ENCODE measurements at places on chromosomes 2 and 18.

GRCh38 chr18:35542356-35542755 is 39.2 kb upstream of the GALNT1 start:
- DNase-seq, result no peak

GRCh38 chr2:120235681-120236080 is 12.5 kb upstream of the TMEM185B start:
- DNase-seq, result no peak

- DNase-seq, result no peak
These were observed 34.1 kb downstream of the CDCA7 start for GRCh38 chr2:173388795-173389194.

- no peak for DNase-seq
These were observed 317.9 kb upstream of the PKDCC start for GRCh38 chr2:41729800-41730364.

- no peak for DNase-seq
These were observed 226.5 kb upstream of the RBMS1 start for GRCh38 chr2:160720098-160720497.

GRCh38 chr2:181697126-181697525 is 16.8 kb upstream of the NEUROD1 start:
- DNase-seq, result no peak

- no peak for DNase-seq
These were observed 72.7 kb downstream of the MARCHF4 start for GRCh38 chr2:216299588-216299987.

GRCh38 chr2:194304191-194304590 is 1352.8 kb upstream of the SLC39A10 start:
- DNase-seq, result no peak

DNA sequence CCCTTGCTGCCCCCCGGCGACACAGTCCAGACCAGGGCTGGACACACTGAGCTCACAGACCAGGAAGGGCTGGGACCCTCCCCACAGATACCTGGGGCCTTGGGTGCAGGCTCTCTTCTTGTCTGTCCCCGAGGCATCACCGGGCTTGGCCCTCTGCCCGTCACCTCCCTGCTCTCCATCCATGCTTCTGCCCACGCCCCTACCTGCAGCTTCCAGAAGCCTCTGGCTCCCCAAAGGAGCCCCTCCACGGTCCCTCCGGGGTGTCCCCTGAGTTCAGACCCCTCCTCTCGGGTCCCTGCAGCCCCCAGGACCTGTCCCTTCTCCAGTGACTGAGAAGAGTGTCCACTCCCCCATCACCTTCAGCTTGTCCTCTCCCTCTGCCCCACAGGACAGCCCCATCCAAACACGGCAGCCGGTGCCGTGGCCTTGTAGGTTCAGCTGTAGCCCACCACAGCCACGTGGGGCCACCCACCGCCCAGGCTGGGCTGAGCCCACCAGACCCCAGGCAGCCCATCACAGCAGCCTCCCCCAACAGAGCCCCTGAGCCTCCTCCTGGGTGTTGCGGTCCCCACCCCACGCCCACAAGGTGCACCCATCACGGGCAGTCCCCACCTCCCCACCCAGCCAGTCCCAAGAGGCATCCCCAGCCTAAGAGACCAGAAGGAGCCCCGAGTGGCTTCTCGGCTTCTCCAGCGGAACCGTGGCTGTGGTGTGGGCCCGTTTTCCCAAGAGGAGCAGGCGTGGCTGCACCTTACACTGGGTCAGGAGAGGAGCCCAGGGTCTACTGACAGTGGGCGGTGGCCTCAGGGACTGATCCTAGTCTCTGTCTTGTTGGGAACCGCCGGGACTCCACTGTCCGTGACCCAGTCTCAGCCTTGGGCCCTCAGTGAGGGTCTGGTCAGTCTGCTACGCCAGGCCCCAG is 53.1 kb downstream of the RAMP1 start:
- DNase-seq, result no peak

GRCh38 chr2:100817388-100817985 is 2.5 kb upstream of the NPAS2 start:
- DNase-seq, result no peak

DNA sequence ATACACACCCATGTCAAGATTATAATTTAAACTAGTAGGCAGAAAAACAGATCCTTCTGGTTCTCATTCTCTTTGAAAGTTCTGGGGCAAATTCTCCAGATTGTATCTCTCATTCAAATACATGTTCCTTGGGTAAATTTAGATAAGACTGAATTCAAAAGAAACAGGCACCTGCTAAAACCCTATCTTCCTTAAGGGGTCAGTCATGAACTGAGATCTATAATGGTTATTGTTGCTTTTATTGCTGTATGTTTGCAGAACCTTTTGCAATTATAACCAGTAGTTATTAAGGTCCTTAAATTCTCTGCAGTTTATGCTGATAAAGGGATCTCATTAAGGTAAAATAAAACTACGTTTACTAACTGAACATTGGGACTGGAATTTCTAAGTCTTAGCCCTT is 83.5 kb downstream of the MYO5B start:
- no peak for DNase-seq

DNA sequence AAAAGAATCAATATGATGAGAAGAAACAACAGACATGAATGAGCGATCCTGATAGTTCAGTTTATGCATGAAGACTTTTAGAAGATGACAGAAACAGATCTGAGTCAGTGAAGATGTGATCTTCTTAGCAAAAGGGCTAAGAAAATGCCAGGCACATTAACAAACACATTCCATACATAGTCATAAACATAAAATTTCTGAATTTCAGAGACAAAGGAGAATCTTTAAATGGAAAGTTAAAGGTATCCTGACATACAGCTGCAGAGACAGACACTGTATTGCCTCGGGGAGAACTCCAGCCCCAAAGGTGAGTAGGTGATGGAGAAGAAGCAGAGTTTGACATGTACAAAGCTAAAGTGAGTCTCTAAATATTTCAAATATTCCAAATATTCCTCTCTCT is 40.6 kb upstream of the FN1 start:
- DNase-seq, result no peak

GRCh38 chr18:22509423-22509822 is 91.7 kb upstream of the CTAGE1 start:
- no peak for DNase-seq

DNA sequence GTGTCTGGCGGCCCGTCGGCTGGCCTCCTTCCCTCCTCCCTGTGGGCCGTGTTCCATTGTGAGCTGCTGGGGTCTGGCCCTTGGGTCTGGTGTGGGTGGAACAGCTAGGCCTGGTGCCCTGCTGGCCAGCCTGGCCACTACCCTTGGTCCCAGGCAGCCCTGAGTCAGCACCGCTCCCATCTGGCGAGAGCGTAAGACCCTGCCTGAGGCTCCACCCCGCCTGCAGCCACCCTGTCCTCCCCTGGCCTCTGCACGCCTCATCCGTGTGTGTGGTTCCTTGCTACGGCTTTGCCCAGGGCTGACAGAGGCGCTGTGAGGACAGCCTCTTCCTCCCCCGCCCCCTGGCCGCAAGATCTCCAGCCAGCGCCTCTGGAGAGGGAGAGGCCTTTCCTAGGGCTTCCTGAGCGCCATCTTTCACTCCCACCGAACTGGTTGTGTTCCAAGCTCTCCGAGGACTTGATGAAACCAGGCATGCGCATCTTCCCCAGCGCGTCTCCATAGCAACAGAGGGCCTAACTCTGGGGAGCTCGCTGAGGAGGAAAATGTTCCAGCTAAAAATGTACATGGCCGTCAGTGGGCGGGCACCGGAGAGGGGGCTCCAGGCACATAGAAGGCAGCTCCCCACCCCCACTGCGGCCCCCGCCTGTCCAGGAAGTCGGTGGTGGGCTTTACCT is 83.0 kb downstream of the STPG4 start:
- no peak for DNase-seq

- DNase-seq, result no peak
These were observed 51.6 kb upstream of the FHL2 start for GRCh38 chr2:105450471-105450870.

- no peak for DNase-seq
These were observed 75.0 kb downstream of the MEX3C start for GRCh38 chr18:51122266-51123045.

DNA sequence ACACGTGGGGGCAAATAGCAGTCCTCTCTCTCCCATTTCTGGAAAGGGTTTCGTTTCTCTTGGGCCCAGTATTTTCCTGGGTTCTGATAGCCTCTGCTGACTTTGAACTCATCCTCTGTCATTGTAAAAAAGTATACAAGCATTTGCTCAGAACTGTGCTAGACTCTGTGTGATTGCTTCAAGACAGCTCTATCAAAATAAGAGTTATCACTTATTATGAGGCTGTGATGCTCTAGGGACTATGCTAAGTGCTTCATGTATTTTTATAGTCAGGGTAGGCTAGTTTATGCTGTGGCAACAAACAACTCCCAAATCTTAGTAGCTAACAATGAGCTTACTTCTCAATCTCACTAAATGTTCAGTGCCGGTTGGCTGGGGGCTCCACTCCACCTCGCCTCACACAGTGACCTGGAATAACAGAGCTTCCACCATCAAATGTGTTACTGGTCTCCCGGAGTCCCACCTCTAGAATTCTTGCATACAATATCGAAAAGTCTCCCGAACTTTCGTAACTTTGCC is 110.8 kb upstream of the CDC42EP3 start:
- no peak for DNase-seq

- no peak for DNase-seq
These were observed 1.3 kb downstream of the LCLAT1 start for GRCh38 chr2:30448308-30448707.

DNA sequence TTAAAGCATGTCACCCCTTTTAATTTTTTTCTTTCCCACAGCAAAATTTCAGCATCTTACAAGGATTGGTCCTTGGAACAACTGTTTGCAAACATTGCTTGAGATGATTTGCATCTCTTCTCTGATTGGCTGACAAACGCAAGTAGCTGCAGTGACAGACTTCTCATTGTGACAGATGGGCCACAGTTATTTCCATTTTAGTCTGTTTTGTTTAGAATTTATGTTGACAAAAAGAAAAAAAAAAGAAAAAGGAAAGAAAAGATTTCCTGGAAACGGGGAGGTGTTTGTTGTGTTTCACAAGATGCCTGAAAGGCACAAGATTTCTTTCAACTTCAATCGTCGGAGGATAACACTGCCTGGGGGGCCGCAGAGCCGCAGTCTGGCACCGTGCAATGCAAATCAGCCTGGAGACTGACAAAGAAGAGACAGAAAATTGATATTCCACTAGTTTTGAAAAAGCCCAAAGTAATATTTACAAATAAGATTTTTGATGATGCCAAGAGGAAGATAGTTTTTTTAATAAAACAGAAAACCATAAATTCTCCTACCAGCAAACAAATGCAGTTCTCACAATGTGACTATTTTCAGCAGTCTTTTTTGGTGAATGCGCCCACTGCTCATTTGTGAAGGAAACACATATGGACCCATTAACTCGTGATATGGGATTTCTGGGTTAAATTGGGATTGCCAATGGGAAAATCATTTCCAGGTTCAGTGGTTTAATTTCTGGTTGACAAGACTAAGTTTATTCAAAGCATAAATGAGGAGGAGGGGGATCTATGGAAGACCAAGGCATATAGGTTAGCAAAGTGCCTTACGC is 296.2 kb upstream of the SMIM21 start:
- DNase-seq, result no peak

- no peak for DNase-seq
These were observed 6.2 kb upstream of the ARMC9 start for GRCh38 chr2:231191896-231192872.

GRCh38 chr2:148049284-148049683 is 28.4 kb downstream of the MBD5 start:
- DNase-seq, result no peak

DNA sequence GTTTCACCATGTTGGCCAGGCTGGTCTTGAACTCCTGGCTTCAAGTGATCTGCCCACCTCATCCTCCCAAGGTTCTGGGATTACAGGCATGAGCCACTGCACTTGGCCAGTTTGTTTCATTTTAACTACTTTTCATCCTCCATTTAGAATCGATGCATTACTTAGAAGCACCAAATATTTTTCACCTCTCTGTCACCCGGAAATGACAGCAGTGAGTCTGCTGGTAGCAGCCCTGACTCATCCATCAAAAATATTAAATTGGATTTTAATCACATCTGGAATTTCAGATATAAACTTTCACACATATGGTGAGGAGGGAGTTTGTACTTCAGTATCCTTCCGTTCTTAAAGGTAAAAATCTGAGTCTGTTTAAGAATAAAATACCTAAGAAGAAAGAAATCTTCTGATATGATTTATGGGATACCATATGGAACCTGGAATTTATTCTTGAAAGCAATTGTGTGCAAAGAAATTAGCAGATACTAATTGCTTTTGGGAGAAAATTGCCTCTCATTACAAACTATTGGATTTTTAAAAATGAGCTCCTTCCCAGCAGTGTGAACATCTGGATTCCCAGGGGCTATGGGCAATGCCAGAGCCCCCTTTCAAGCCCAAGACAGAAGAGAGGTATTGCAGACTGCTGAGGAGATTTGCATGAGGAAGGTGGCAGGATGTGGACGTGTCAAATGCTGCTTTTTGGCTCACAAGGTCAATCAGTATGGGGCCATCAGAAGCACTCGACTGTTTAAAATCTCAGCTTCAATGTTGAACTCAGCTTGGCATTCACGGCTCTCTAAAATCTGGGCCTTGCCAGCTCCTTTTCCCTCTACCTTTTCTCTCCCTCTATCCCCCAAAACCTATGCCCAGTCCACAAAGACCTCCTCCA is 279.5 kb upstream of the SIX2 start:
- DNase-seq, result no peak

DNA sequence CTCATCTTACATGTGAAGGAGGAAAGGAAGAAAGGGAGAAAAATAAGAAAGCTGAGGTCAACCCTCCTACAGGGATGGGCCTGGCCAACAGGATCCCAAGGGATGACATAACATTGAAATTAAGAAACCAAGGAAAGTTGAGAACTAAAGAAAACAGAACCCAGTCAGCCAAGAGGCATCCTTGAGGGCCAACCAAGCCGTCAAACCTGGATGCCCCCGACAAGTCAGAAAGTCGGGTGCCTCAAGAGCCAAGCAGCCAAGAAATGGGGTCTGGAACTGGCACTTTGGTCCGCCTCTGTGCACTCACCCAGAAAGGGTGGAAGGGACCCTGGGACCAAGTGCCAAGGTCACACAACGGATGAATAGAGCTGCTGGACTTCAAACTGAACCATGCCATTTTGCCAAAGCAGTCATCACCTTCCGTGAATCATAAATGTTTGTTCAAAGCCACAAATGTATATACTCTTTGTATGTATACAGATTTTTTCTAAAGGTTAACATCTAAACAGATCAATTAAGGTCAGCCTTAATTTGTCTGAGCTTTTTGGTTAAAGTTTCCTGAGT is 27.0 kb upstream of the PTPN4 start:
- DNase-seq, result no peak

DNA sequence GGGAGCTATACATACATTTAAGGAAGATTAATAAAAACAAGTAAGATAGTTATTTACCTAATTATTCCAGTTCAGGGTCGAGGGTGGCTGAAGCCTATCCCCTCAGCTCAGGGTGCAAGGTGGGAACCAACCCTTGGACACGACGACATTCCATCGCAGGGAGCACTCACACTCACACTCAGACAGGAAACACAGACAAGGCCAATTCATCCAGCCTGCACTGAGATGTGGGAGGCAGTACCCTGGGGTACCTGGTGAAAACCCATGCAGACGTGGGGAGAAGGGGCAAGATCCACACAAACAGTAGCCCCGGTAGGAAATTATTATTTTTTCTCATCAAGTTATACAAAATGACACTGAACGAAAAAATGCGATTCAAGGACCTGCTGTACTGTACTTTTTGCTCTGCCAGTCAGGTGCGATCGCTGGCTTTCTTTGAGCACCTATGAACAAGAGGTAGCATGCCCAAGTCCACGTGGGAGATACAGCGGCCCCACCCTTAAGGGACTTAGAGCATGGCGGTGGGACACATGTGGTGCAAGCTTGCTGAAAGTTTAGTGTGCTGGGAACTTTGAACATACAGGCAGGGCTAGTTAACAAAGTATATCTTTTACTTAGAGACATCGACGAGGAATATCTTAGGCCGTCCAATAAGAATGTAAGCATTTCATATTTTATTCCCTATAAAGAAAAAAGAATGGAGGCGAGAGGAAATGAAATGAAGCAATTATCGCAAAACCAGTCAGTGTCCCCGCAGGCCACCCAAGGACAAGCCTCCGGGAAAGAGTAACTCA is 624 bp downstream of the METTL8 start:
- DNase-seq, result no peak
